B cell (primary cell): ENCODE measurements at places on chromosomes 2 and 18. TPM values are rescaled to one million over a fixed set of nuclear protein-coding genes. Genes with fewer than 3 reads are reported as not detected.

Gene COL4A3
- total RNA-seq, result 43.9 and 45.9 TPM in 2 replicates

Gene SLC23A3
- total RNA-seq, result 15.2 and 16.6 TPM in 2 replicates

DNA sequence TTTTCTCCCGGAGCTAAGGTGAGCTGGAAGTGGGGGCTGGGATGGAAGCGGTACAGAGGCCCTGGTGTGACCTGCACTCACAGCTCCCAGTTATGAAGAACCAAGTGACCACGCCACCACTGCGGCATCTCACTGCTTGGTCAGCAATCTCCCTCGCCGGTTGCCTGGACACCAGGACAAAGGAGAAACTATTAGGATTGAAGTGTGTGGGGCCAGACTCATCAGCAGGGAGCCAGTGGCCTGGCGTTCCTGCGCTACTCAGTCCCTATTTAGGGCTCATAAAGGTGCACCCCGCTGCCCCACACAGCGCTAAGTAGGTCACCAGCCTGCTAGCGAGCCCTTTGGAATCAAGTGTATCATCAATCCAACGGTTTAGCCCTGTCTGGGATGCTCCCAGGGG is 82.9 kb downstream of the ZCCHC2 start:
- DNase-seq, result no peak
- H3K4me3 ChIP-seq, result no peak overlapping the region
- H3K27ac ChIP-seq, result no peak overlapping the region
- no peaks in the 10 kb centered on the region for H3K36me3 ChIP-seq

GRCh38 chr2:237603049-237603717 is 12.6 kb upstream of the RAB17 start:
- H3K27ac ChIP-seq, result peak overlapping the region; percentile 60
- peaks cover 19% of the 10 kb centered on the region for H3K4me1 ChIP-seq
- H3K36me3 ChIP-seq, result no peaks in the 10 kb centered on the region
- H3K4me3 ChIP-seq, result peak overlapping the region; percentile 41
- H3K27me3 ChIP-seq, result no peaks in the 10 kb centered on the region
- DNase-seq, result no peak

GRCh38 chr2:173652311-173652710 is 297.6 kb downstream of the CDCA7 start:
- no peak for DNase-seq
- no peaks in the 10 kb centered on the region for H3K27me3 ChIP-seq
- H3K4me3 ChIP-seq, result no peak overlapping the region
- H3K4me1 ChIP-seq, result no peaks in the 10 kb centered on the region
- H3K27ac ChIP-seq, result no peak overlapping the region
- H3K36me3 ChIP-seq, result no peaks in the 10 kb centered on the region

DNA sequence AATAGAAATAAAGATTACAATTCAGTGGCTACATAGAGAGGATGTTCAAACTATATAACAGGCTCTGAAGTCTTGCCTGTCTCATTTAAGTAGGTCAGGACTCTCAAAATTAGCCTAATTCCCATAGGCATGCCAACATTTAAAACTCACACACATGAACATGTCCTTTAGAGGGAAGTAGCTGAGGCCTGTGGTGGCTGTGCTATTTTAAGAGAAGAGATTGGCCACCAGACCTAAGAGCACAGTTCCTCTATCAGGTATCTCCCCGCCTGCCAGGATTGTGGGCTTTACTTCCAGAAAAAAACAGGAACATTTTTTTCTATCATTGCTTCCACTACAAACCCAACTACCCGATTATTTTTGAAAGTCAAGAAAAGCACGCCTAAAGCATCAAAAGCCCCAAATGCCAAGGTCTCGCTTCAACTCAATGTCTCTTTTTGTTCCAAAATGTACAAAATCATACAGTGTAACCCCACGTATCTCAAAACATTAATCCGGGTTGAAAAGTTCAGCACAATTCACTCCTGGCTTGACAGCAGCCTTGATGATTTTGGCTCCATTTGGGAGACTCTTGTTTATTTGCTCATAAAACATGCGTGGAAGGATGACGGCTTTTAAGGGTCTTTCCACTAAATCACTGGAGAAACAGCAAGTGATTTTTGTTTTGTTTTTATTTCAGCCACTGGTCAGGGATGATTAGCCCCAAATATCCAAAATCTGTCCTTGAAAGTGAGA is 15.3 kb downstream of the FHL2 start:
- no peak for DNase-seq
- H3K4me1 ChIP-seq, result no peaks in the 10 kb centered on the region
- no peaks in the 10 kb centered on the region for H3K27me3 ChIP-seq
- H3K4me3 ChIP-seq, result no peak overlapping the region
- H3K27ac ChIP-seq, result no peak overlapping the region

Gene POTEC
- total RNA-seq, result not detected in 2 replicates

Gene GNLY
- total RNA-seq, result 4.2 and 4.3 TPM in 2 replicates

Gene NPAS2
- 0.12 TPM in 1 of 2 replicates, not detected in the other for total RNA-seq

GRCh38 chr2:65228263-65228750 is 676 bp downstream of the ACTR2 start:
- DNase-seq, result peak; percentile 88
- peak overlapping the region; percentile 97 for H3K27ac ChIP-seq

DNA sequence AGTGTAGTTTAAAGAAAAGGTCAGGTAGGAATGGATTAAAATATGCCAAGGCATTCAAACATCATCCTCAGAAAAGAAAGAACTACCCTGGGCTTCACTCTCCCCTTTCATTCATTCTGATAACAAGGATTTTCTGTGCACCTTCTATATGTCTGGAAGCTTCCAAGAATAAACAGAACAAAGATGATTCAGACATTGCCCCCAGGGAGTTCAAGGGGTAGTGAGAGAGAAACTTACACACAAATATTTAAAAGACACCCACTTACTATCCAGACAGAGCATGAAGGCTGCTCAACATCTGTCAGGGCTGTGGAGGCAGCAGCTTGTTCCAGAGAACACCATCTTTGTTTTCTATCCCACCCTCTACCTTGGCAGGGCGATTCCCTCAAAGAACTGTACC is 140.5 kb downstream of the ALK start:
- H3K4me1 ChIP-seq, result no peaks in the 10 kb centered on the region
- H3K27me3 ChIP-seq, result no peaks in the 10 kb centered on the region
- H3K4me3 ChIP-seq, result no peak overlapping the region
- no peak for DNase-seq
- no peak overlapping the region for H3K27ac ChIP-seq

Gene PRSS56
- total RNA-seq, result not detected in 2 replicates

Gene ASAP2
- total RNA-seq, result not detected in 2 replicates
